Stimulated activated CD4-positive, alpha-beta T cell treated with anti-CD3 and anti-CD28 coated beads, Interleukin-12 subunit alpha, Interleukin-12 subunit beta, amount 100 ng/mL, for 48 hours (primary cell): ENCODE measurements at places on chromosomes 6 and 20.

DNA sequence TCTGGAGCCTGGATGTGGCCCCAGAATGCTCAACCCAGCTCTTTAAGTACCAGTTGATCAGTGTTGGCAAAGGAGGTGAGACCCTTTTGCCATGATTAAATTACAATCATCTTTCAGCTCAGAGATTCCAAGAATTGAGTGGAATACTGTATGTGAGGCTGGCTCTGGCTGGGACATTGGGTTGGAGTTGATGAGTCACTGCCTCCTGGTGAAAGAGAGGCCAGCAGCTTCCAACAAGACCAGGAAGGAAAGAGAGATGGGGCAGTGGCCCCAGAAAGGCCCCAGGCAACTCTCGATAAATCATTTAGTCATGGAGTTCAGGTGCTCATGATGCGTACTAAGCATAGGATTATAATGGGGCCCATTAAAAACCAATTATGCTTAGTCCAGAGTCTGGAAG, 2.1 kb downstream of the TGM6 start:
- DNase-seq, result no peak

DNA sequence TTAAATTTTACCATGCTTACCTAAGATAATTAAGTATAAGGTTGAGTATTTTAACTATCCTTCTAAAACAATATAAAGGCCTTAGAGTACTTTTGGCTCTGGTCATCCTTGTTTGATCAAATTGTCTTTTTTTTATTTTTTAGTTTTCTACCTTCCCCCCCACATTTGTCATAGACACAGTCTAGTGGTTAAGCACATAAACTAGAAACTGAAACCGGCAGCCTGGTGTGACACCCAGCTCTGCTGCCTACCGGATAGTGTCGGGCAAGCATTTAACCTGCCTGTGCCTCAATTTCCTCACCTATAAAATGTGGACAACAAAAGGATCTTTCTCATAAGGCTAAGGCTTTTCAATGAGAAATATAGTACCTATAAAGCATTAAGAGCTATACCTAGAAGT, 21.6 kb upstream of the TULP4 start:
- peak; percentile 52 for DNase-seq

GRCh38 chr20:50366270-50367103, 143.7 kb upstream of the PTPN1 start:
- no peak for DNase-seq

GRCh38 chr6:41167173-41167963, 4.5 kb upstream of the TREM2 start:
- DNase-seq, result no peak

- no peak for DNase-seq
These were observed 24.6 kb downstream of the RIPOR2 start for GRCh38 chr6:24910961-24911725.

- no peak for DNase-seq
These were observed 20.4 kb upstream of the ANKEF1 start for GRCh38 chr20:10014431-10014830.

- no peak for DNase-seq
These were observed 8.3 kb downstream of the LRRN4 start for GRCh38 chr20:6045566-6045965.

- no peak for DNase-seq
These were observed 18.0 kb downstream of the MTHFD1L start for GRCh38 chr6:150883521-150883920.

- DNase-seq, result no peak
These were observed 82.9 kb downstream of the SLC35B3 start for GRCh38 chr6:8352335-8352965.

GRCh38 chr20:58523072-58523970, 8.1 kb upstream of the APCDD1L start:
- DNase-seq, result no peak

GRCh38 chr20:41468994-41469600, 102.5 kb upstream of the EMILIN3 start:
- no peak for DNase-seq

DNA sequence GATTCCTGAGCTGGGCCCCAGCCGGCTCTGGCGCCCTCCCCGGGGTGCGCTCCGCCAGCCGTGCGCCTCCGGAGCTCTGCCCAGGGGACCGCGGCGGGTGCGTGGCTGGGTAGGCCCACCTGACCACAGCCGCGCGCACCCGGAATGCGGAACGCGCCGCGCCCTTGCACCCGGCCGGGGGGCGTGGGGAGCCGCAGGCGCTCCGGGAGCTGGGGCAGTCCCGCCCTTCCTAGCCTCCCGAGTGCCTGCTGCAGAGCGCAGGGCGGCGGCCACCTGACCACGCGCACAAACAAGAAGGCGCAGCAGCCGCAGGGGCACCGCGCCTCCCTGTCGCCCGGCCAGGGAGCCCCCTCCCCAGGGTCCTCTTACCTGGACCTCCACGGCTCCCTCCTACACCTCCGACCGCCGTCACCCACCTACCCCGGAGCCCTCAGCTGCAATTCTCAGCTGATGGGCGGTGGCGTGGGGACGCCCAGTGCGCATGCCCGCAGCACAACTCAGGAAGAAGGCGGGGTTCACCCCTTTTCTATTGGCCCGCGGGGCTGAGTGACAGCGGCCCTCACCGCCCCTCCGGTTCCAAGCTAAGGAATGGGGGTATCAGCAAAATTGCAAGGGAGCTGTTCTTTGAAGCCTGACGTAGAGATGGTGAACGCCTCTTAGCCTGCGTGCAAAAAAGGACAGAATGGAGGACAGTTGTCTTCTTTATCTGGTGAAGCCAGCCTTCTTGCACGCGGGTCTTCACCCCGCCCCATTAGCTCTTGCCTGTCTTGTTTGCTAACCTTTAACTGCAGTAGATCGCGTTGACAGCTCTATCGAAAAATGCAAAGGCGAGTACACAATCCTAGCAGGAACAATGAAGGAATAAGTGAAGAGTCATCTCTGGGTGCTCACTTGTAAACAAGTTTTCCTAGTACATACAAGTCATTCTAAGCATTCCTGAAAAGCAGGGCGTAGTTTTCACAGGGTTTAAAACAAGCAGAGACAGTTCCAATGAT, at the start of gene STX7:
TSS of gene STX7 (minus strand) at position 479 of the 995 bp plus-strand sequence. CDS start 9,586 bp downstream, outside the sequence.
- peak; percentile 83 for DNase-seq

GRCh38 chr6:166658115-166658791, 31.2 kb upstream of the RPS6KA2 start:
- DNase-seq, result no peak

DNA sequence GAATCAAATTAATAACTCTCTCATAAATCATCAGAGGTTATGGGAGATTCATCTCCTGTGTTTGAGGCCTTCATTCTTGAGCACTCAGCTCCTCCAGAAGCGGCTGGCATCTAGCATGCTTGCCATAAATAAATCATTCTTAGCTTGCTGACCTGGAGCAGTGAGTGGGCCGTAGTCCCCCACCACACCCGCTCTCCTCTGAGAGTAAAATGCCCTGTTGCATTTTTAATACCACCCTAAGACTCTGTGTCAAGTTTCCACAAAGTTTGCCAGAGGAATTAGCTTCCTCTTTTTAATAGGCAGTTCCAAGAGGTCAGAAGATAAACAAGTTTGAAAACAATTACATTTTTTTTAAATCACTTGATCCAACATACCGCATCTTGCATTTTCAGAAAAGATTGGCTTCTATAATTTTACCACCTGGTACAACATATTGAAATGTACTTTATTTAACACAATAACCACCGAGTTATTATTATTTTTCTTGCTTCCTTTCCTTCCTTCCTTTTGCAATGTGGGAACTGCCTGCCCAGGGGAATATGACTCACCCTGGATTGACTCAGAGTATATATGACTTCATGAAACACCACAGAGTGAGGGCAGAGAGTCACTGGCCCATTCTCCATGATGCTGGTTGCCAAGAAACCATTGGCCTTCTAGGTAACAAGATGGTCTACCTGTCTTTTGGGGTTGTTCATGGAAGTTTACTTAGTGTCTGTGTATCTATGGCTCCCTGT, 29.4 kb upstream of the CLIC5 start:
- DNase-seq, result no peak

GRCh38 chr6:32840604-32841246, 2.2 kb upstream of the TAP2 start:
- no peak for DNase-seq

DNA sequence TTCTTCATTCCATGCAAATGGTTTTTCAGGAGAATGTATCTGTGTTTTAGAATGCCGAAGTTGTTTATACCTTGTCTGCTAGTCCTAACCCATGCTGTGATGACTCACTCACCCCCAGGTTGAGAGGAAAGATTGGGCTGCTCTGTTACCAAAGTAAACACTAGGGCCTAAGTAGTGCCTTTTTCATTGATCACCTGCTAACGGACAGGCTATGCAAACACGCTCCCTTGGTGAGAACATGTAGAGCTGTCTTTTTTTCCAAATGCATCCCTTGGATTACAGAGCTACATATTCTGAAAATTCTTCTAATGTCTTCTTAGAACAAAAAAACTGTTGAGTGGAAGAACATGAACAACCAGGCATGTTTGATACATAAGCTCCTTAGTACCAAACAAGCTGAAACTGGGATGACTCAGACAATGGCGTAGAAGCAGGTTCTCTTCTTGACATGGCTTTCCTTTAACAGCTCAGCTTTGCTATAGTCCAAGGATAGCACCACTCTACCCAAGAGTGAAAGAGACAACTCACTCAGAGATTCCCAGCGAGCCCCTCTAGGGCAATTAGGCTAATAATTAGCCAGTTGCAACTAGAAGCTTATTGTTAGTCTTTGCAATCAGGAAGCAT, 20.5 kb downstream of the PERP start:
- DNase-seq, result no peak

DNA sequence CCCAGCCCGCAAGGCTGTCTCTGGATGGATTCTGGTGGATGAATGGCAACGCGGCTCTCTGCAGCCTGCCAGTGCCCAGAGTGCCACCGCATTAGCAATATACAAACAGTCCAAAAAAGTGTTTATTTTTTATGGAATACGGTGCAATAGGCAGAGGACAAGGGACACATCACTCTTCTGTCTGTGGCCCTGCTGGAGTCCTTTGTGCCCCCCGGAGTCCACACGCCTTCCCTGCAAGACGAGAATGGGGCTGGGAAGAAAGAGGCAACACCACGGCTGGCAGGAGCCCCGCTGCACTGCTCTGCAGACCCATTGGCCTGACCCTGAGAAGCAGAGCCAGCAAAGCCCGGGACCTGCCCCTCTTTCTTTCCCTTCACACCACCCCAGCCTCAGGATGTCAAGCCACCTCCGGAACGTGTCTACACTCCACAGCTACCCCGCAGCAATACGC, 196.3 kb downstream of the SYNDIG1 start:
- DNase-seq, result no peak

- no peak for DNase-seq
These were observed 180.3 kb downstream of the ANKRD60 start for GRCh38 chr20:58048096-58048702.

GRCh38 chr6:87982134-87982533, 65.5 kb upstream of the SPACA1 start:
- DNase-seq, result no peak

DNA sequence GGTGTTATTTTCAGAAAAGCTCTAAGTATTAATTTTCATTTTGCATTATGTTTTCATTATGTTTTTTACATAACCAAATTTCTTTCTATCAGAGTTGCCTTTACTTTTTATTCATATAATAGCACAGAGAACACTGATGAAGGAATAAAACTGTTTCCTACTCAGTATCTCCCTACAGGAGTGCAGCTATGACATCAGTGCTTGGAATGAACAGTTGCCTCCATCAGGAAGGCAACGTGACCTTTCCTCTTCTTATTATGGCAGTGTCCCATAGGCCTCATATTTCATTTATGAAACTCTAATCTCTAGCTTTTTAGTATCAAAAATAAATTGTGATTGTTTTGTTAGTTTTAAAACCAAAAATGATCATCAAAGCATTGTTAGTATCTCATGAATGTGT, 712.8 kb downstream of the CD109 start:
- DNase-seq, result no peak

- no peak for DNase-seq
These were observed 401.5 kb upstream of the SASH1 start for GRCh38 chr6:147941143-147941542.

GRCh38 chr20:59948828-59949720, 8.9 kb downstream of the FAM217B start:
- DNase-seq, result no peak

- no peak for DNase-seq
These were observed 45.4 kb downstream of the MYO6 start for GRCh38 chr6:75794351-75794846.

DNA sequence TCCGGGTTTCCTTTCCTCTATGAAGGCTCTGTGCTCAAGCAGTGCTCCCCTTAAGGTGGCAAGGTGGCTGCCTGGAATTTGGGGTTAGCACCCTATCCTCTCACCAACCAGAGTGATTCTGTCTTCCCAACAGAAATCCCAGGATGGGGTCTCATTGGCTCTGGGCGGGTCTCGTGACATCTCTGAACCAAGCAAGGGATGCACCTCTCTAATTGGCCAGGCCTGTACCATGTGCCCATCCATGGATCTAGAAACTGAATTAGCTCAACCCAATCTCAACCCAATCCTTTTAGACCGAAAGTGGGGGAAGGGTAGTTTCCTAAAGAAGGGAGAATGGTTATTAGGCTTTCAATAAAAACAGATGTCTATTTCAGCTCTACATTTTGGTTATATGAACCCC, 17.6 kb upstream of the MBOAT1 start:
- DNase-seq, result no peak

DNA sequence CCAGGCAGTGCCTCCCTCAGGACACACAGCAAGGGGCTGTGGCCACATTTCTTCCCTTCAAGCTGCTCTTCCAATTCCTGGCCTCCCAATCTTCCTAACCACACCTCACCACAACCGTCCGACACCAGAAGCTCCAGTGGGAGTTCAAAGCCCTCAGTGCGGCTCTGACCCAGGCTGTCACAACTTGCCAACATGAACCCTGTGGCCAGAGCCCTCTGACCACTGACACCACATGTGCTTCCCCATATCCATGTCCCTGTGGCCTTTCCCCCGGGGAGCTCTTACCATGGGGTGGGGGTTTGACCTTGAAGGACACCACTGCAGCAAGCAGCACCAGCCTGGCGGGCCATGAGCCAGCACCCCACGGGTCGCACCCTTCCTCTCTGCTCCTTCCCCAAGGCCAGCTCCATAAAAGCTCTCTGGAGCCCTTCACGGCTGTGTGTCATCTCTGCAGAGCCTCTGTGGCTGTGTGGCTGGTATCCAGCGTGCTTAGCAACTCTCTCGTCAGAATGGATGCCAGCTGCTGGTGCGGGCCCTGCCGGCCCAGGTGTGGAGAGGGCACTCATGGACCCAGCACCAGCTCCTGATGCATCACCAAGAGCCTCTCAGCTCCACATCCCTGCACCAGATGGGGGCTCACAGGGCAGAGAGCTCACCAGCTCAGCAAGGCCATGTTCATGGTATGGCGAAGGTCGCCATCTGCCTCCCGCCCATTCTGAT, 106.1 kb downstream of the PSMB1 start:
- no peak for DNase-seq

DNA sequence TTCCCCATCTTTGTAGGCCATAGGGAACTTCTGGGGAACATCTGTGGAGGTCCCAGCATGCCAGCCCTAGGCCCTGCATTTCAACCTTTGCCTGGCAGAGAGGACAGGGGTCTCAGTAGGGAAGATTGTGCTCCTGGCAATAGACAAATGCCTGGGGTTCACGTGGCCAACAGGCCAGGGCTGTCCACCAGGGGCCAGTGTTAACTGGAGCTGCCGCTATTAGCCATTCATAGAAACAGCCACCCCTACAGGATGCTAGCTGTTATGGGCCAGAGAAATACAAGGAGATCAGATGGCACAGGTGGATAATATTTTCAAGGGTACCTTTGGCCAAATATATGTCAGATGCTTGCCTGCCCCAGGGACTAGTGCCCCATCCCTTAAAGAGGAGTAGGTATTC, 932.9 kb downstream of the QKI start:
- DNase-seq, result no peak
